WTC11 (cell line): ENCODE measurements at places on chromosomes 4 and X. TPM values are rescaled to one million over a fixed set of nuclear protein-coding genes. Genes with fewer than 3 reads are reported as not detected.

Gene ZC4H2
- 23.7 to 25.7 TPM (median 25.2 TPM) in 3 replicates for total RNA-seq

- DNase-seq = no peak
Observed at GRCh38 chr4:108683479-108683878, 33.1 kb downstream of the OSTC start.

GRCh38 chr4:40152637-40153036, 44.2 kb upstream of the RHOH start:
- DNase-seq = no peak

DNA sequence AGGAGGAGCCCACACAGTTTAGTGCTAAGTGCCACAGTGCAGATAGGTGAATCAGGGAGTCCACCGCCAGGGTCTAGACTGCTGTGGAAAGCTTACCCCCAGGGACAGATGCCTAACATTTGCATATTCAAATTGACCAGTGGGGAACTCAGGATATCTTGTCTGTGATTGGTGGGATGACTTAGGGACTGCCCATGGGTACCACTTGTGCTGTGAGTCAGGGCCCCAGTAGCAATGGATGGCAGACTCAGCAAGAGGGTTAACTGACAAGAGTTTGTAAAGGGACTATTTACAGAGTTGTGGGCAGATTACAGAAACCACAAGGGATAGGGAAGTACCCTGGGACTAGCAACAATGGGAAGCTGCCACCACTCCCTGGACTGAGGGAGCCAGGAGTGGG, 282.1 kb downstream of the BCOR start:
- DNase-seq = no peak

Gene BTC
- total RNA-seq = 0.07 TPM in 2 of 3 replicates, not detected in the other

- no peak for DNase-seq
Observed at GRCh38 chrX:134971926-134972325, 18.9 kb upstream of the SMIM10 start.

Gene SAGE1
- total RNA-seq = not detected in 3 replicates

DNA sequence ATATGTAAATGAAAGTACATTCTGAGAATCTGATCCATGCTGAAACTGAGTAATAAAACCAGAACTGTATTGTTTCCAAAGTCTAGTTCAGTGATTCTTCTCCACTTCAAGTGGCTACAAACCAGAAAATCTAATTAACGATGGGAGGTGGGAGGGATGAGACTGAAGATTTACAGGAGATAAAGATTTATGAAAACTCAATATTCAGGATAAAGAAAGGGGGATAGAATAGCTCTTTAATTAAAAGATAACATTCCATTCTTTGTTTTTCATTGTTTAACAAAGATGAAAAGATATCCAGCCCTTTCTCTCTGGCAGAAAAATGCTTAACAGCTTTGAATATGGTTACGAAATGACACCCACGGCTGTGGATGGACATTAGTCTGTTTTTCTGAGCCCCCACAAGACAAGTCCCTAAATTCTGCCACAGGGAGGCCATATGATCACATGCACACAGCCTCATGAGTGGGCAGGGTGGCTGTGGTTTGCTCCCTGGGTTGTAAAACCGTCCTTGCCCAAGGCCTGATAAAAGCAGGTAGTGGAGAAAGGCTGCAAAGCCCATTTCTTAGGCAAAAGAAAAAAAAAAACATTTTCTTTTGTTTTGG, 36.4 kb downstream of the TMEM150C start:
- no peak for DNase-seq

- DNase-seq = no peak
Observed at GRCh38 chr4:7244331-7244665, 52.0 kb downstream of the SORCS2 start.

- no peak for DNase-seq
Observed at GRCh38 chr4:6137747-6138135, 62.6 kb downstream of the JAKMIP1 start.

- no peak for DNase-seq
Observed at GRCh38 chr4:4325321-4325720, 35.3 kb downstream of the ZBTB49 start.

- DNase-seq = peak; percentile 90
Observed at GRCh38 chr4:3862640-3863420, 96.6 kb downstream of the ADRA2C start.

GRCh38 chr4:7564242-7564641, 129.5 kb upstream of the PSAPL1 start:
- no peak for DNase-seq

GRCh38 chrX:133056341-133056740, 40.6 kb downstream of the USP26 start:
- no peak for DNase-seq

DNA sequence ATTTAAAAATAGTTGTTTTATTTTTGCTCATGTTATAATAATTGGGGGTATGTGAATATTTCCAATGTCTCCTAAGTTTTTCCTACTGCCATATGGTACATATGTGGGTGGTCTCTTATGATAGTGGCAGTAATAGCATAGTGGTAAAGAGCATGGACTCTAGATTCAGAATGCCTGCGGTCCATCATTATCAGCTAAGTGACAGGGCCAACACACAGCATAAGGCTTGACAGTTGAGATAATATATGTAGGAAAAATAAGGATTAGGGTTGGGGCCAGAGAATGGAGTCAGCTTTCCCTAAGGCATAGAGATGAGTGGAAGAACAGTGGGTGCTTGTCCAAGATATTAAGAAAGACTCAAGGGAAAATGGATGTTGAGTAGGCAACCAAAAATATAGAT, 2707.5 kb downstream of the PCDH7 start:
- no peak for DNase-seq

- peak; percentile 49 for DNase-seq
Observed at GRCh38 chrX:103585411-103586313, at the start of gene TCEAL4. Gene TCEAL4, plus strand, starts transcription at chrX:103585515. Its CDS starts 1,161 bp downstream, at chrX:103586676.

- no peak for DNase-seq
Observed at GRCh38 chrX:151912221-151912620, 468 bp upstream of the MAGEA4 start.

DNA sequence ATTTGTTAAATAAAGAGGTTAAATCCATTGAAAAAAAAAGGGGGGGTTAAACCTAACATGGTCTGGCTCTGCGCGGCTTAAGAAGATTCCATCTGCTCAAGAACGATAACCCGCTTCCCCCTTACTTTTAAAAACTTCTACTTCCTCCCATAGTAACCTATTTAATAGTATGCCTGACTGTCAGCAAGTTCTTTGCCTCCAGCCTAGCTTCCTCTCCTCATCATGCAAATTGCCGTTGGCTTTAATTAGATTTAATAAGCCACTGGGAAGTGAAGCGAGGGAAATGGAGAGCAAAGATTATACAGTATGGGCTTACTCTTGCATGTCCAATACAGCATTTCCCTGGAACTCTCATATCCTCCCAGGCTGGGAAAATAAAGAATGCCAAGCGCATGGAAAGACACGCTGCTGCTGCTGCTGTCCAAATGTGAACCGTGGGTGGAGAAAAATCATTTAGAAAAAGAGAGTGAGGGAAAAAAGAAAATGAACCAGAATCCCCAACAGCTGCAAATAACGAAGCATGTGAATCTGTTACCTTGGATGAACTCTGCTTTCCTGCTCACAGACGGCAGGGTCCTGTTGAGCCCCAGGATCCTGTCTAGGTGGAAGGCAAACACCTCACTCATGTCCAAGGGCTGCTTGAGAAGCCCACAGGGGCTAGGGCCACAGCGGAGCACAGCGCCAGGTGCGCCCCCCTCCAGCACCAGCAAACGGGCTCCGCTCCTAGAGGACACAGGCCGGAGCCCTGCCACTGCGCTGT, 2.7 kb downstream of the GASK1B start:
- DNase-seq = no peak

GRCh38 chrX:119602701-119603255, 3.4 kb downstream of the NKRF start:
- DNase-seq = no peak

GRCh38 chr4:39655211-39655610, 16.5 kb upstream of the SMIM14 start:
- DNase-seq = no peak

DNA sequence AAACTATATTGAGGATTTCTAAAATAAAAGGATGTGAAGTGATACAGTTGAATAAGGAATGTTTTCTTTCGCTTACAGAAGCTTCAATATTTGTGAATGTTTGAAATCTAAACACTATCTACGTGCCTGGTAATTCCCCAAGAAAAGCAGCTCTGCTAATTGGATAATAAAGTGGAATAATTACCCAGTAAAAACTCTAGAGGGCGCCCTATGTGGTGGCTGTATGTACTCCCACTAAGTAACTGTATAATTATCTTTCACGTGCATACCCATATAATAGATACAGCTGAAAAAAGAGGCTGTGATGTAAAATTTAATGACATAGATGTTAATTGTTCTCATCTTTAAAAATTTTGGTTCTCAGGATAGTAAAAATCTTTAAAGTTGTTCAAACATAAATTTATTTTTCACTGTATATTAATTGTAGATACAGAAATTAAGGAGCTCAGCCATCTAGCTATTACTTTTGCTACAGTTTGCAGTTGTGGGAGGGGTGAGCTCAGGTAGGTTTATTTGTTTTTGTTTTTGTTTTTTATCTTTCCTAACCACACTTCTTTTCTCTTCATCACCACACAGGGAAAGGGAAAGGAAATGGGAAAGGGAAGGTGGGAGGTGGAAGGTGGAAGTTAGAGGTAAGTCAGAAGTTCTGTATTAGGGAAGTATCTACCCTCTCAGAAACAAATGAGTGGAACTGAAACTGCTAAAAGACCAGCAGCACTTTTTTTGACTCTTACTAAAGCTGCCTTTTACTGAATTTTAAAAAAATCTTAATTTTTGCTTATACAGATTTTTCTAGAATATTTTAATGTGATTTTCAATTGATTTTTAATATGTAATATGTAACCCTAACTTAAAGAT, 151.7 kb upstream of the RPS6KA6 start:
- DNase-seq = no peak

- DNase-seq = no peak
Observed at GRCh38 chr4:4492161-4492847, 49.5 kb downstream of the STX18 start.

DNA sequence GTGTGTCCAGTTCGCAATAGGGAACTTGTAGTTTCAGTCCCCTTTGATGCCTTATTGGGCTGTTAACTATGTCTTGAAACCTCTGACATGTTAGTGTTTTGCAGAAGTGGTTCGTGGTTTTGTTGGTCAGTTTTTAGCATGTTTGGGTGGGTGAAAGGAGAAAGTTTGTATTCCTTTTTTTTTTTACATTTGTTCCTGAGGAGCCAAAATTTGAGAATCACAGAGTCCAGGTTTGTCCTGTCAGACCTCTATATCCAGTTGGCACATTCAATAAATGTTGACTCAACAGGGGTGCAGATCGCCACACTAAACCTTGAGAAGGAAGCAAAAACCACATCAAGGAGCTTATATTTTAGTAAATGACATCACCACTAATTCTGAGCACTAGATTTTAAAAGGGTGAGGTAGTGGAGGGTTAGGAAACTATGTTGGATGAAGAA, 26.2 kb downstream of the DLG3 start:
- DNase-seq = no peak
